ENCODE measurements at places on chromosomes 11 and 22.

DNA sequence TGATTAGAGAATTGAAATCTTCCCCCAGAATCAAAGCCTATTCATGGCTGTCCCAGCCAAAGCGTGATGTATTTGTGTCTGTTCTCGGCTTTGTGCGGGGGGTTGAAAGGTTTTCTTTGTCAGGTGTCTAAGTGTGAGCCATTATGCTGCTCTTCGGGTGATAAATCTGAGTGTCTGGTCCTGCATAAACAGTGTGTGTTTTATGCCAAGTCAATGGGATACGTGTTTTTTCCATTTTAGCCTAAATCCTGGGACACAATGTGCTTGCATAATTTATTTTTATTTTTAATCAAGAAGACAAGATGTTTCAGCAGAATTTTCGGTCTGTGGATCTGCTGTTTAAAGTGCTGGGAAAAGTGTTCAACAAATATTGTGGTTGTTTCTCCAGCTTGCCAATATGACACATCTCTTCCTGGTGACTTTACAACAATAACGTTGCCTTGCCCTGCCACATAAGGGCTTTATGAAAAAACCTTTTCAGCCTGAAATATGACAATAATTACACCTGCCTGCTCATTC lies 267.8 kb downstream of the TBC1D22A start:
- no peak for DNase-seq

GRCh38 chr22:35592418-35592967 lies 24.6 kb downstream of the MB start:
- DNase-seq, result no peak

DNA sequence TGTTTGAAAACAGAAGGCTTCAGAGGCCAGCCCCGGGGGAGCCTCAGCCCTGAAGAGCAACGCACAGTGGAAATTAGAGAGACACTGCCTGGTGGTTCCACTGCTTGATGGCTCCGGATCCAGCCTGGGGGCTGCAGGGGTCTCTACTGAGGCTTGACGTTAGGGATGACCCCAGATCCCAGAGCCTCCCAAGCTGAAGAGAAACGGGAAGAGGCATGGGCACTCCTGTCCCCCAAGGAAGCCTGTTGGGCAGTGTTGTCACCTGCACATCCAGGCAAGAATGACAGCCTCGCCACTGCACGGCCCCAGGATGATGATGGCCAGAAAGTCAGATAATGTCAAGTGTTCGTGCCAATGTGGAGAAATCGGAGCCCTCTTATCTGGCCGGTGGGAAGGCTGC lies 56.8 kb upstream of the FGF3 start:
- DNase-seq, result no peak

DNA sequence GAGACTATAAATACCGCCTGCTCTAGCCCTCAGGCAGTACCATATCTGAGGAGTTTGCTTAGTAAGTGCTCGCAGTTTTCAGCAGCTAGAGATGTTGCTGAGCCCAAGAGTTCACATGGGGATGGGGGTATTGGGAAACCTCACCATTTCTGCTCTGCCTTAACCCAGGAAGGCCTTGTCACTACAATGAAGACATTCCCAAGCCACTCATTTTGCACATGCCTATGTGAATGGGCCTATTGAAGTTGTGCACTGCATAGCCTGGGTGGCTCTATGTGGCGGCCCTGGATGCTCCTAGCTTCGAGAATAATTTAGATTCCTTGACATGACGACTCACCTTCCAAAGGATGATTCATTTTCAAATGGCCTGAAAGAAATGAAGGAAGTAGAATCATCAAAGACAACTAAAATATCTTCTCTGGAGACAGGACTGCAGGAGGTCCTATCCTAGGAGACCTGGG lies 163.4 kb downstream of the ADAMTS15 start:
- no peak for DNase-seq

DNA sequence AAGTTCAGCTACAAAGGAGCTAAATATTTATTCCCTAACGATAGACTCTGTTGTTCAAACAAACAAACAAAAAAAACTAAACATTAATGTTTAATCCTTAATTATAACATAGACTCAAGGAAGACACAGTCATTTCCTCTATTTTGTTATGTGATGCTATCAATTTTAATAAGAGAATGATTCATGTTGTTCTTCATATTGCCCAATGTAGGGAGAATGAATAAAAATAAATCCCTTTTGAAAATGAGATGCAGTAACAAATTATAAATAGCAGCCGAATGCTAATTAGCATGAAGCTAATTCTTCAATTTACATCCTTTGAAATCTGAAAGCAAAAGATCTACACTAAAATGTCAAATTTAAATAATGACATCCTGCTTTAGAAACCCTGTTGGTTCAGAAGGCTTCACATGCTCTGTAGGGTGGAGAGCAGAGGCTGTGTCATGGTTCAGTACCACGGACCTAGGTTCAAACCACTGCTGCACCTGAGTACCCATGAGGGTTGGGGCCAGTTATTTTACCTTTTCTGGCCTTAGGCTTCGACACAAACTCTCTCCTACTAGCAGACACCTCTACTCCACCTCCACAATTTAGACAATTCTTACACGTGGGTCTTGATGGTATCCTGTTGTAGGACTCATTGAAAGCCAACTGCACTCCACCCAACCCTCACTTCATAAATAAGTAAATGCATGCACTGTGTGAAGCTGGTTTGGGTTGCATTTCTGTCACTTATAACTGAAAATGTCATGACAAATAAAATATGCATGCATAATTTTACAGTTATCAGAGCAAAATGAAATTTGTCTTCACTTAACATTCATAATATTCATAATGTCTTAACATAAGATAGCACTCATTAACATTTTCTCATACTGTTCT lies 89.0 kb downstream of the RRAS2 start:
- DNase-seq, result no peak

GRCh38 chr11:120249279-120250262 lies 9.6 kb downstream of the POU2F3 start:
- no peak for DNase-seq

DNA sequence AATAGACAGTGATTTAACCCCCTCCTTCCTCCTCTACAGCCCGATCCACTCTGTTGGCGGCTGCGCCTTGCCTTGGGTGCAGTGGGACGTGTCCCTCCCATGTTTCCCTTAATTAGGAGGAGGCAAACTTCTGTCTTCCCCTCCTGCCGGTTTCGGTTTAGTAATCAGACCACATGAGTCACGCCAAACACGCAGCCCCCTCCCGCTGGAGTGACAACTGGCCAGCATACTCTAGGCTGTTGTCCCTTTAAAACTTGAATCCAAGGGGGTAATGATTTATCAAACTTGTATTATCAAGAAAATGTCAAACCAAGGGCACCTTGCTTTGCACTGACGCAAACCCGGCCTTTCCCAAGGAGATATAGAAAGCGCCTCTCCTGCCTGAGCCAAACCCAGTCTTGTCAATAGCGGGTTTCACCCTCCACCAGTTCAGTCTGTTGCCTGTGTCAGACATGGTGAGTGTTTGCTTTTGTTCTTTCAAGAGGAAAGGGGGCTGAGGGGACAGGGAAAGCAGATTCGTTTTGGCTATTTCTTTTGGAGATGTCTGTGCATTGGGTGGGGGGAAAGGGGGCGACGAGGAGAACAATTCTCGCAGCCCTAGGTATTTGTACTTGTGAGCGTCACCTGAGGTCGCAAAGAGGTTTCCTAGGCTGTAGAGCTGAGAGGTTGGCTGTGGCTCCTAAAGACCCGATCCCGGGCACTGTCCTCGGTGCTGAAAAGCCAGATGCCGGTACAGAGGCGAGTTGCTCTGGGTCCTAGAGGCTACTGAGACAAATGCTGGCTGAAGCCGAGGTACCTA lies at the start of gene SLC6A5:
Gene SLC6A5, plus strand, starts transcription at position 388 of the 799 bp plus-strand sequence. Its CDS starts 65 bp downstream, at position 453.
- peak; percentile 67 for DNase-seq

DNA sequence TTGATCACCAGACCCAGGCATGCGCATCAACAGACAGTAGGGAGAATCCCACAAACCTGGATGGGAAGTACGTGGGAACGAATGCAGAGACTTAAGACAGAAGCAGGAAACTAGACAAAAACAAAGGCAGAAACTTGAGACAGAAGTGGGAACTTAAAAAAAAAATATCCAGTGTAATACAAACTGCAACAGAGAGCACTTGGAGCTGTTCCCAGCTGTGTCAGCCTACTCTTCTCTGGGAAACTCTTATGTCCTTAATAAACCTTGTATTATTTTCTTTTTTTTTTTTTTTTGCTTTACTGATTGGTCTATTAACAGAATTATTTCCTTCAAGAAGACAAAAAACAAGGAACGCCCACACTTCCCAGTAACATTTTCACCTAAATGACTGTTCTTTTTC lies 1818.1 kb upstream of the RAG2 start:
- DNase-seq, result no peak

- DNase-seq, result no peak
These were observed 77.5 kb downstream of the AMOTL1 start for GRCh38 chr11:94845622-94846021.

DNA sequence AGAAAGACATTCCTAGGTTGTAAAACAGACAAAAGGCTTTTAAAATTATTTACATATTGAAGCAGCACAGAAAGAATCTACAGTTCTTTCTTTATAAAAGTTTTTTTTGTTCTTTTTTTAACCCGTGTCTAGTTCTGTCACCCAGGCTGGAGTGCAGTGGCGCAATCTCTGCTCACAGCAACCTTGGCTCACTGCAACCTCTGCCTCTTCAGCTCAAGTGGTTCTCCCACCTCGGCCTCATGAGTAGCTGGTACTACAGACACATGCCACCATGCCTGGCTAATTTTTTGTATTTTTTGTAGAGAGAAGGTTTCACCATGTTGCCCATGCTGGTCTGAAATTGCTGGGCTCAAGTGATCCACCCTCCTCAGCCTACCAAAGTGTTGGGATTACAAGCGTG lies 3.8 kb upstream of the INCENP start:
- DNase-seq, result no peak

DNA sequence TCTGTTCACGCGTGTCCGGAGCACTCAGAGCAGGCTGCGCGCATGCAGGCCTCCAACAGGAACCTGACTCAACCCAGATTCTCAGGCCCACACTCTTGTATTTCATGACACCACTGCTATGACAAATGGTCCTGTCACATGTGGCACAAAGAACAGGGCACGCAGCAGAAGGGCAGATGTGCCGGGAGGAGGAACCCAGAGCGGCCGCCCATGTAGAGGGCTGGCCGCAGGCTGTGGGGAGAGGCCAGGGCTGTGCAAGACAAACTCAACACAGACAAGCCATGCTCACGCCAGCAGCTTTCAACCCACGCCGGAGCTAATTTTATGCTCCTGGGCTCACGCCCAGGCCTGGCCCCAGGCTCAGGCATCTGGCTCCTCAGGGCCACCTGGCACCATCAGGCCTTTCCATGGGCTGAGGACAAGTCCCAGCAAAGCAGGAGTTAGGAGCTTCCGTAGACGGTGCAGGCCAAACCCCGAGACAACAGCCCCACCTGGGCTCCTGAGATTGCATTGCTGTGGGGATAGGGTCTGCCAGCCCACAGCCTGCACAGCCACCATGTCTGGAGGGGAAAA lies 40.0 kb downstream of the DUSP8 start:
- DNase-seq, result no peak

GRCh38 chr22:19892257-19892879 lies 37.7 kb upstream of the GNB1L start:
- peak; percentile 78 for DNase-seq

DNA sequence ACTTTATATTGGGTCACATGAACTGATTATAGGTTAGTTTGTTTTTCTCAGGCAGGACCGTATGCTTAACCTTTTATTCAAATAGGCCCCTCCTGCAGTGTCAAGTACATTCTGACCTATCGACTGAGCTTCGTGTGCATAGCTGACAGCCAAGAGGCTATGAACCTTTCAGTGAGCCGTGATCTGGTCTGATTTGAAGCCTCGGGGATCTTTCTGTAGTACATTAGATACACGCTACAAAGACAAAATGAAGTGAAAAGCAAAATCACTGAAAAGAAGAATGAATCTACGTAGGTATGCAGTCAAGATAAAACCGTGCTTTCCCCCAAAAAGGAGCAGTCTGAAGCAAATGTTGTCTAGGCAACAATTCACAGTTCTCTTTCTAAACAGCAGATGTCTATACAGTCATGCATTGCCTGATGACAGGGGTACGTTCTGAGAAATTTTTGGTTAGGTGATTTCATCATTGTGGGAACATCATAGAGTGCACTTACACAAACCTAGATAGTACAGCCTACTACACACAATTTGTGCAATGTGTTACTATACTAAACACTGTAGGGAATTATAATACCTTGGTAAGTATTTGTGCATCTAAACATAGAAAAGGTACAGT lies 18.1 kb downstream of the JHY start:
- no peak for DNase-seq

DNA sequence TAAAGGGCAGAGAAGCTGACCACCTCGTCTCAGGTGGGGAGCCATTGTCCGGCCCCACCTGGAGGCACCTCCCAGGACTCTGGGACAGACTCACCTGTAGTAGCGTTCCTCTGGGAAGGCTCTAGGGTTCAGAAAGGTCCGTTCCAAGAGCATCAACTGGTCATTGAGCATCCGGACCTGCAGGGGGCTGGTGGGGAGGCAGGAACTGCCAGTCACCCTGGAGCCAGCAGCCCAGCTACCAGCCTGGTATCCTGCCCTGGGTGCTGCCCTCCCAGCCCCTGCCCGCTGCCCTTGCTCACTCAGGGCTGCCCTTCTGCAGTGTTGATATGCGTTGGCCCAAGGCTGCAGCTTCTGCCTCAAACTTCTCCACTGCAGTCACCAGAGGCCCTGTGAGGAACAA lies 4.7 kb downstream of the SAC3D1 start:
- DNase-seq, result no peak

DNA sequence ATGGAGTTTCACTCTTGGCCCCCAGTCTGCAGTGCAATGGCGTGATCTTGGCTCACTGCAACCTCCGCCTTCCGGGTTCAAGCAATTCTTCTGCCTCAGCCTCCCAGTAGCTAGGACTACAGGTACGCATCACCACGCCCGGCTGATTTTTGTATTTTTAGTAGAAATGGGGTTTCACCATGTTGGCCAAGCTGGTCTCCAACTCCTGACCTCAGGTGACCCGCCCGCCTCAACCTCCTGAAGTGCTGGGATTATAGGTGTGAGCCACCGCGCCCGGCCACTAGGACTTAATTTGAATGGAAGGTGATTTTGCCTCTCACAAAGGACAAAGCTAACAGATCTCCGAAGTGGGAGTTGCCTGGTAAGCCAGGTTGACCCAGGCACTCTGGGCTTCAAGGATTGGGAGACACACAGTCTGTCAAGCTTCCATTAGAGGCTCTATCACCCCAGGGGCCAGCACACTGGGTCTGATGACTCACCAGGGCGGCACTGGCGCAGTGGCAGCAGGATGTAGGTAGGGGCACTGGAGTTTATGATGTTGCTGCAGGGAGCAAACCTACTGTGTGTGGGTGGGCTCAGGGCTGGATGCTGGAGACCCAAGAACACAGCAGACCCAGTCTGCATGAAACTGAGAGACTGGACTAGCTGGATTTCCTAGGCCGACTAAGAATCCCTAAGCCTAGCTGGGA lies 17.8 kb upstream of the KCTD14 start:
- peak; percentile 71 for DNase-seq

- no peak for DNase-seq
These were observed 4.8 kb downstream of the MRGPRG start for GRCh38 chr11:3213659-3214419.

- no peak for DNase-seq
These were observed 4.7 kb downstream of the FADS3 start for GRCh38 chr11:61886643-61887042.

Measured in Daoy (cell line).